ENCODE measurements at places on chromosomes 5 and 9. TPM values are rescaled to one million over a fixed set of nuclear protein-coding genes. Genes with fewer than 3 reads are reported as not detected.

Gene IFNA2
- not detected for total RNA-seq

Gene BTNL8
- 10.9 TPM for total RNA-seq

DNA sequence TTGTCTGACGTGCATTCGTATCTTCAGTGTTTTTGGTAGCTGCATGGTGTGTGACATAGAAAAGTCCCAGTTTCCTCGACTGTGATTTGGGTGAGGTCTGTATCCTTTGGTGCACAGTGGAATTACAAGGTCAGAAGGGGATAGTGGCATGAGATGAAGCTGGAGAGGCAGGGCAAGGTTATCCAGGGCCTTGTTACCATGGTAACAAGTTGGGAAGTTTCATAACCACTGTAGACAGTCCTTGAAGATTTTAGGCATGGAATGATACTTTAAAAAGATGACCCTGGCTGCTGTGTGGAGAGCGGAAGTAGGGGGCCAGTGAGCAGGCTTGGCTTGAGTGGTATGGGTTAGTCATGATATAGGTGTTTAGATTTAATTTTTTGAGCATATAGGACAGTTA lies 11.9 kb downstream of the EHMT1 start:
- no peak for DNase-seq

DNA sequence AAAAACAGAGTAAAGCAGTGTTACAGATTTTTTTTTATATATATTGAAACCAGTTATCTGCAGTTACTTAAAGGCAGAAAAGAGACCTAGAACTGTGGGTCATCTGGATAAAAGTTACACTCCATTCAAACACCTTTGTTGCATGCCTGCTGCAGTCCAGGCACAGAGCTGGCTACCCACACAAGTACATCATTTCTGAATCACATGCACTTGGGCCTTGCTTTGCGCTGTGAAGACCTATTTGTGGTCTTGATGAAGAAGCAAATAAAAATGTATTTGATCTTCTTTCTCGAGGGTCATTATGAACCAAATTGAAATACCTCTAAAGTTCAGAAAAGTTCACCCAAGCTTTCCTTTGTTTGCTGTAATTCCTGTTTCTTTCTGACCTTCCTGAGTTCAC lies 503.0 kb upstream of the ZNF608 start:
- DNase-seq = no peak

- no peak for DNase-seq
These were observed 36.1 kb upstream of the STARD4 start for GRCh38 chr5:111548348-111548950.

DNA sequence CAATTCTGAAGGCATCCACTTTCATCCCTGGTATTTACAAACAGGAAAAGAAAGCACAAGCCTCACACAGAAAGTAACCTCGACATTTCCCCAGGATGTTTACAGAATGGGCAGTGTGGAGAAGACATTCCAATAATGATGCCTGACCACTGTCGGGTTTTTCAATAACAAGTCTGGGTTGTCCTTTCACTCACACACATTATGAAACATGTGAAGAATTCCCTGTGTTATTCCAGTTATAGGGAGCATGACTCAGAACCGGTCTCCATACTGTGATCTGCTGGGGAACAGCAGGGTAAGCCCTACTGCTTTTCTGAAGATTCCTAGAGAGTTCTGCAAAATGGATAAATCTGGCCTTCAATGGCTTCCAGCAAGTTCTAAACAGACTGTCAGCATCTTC lies 155.3 kb downstream of the ADAMTS12 start:
- no peak for DNase-seq

DNA sequence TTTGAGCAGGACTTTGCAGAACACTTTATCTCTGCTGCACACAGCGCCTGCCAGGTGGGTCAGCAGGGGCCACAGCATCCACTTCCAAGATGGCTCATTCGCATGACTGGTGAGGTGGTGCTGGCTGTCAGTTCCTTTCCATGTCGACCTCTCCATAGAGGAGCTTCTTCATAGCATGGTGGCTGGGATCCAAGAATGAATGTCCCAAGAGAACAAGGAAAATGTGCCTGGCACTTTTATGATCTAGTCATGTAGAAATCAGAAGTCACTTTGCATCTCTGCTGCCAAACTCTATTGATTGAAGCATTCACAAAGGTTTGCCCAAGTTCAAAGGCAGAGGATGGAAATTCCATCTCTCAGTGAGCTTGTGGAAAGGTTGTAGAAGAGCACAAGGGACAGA lies 85.0 kb downstream of the GALNT10 start:
- no peak for DNase-seq

- DNase-seq = no peak
These were observed 4.6 kb downstream of the TLX3 start for GRCh38 chr5:171313481-171314206.

GRCh38 chr9:98344581-98344980 lies 89.1 kb upstream of the TBC1D2 start:
- no peak for DNase-seq

Gene SHB
- total RNA-seq = 19.2 TPM

DNA sequence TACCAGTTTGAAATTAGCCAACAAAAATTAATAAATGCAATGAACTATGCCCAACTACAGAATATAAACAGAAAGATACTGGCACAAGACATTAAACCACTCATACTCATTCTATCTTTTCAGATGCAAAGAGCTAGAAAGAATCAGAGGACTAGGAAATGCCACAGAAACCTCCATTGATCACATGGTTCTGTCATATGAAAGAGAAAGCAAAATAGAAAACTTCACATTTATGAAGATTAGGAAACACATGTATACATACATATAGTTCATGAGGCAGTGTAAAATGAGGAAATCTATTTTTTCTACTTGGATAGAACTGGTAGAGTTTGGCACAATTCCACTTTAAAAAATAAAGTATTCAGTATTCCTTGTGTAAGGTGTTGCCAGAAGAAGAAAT lies 275.1 kb upstream of the PTGER4 start:
- DNase-seq = no peak
